ENCODE measurements at places on chromosomes 12 and 14.
A peak's percentile ranks its signal among the peaks of the same experiment; 100 is the strongest.

DNA sequence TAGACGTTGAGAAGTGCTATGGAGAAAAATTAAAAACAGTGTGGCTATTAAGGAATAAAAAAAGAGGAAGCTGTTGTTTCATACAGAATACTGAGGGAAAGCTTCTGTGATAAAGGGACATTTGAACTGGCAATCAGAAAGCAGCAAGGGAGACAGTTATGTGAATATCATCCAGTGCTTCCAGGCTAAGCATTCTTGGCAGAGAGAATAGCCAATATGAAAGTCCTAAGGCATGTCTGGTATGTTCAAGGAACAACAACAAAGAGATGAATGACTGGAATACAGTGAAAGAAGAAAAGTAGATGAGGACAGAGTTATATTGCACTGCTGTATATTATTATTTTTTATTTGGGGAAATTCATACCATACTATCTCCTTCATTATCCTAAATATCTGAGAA is 23.9 kb downstream of the SCAF11 start:
- DNase-seq, result no peak

DNA sequence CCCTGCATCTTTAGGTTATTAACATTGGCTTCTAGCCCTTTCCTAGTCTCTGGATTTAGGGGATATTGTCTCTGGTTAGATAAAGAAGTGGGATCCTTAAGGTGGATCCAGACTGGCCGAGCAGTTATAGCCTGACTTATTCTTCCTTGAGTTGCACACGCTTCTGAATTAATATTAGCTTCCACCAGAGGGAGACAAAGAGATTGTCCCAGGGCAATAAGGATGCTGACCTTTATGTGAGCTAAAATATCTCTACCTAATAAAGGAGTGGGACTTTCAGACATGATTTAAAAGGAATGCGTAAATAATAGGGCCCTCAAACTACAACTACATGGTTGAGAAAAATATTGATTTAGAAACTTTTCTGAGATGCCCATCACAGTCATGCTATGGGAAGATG is 139.7 kb downstream of the SLCO1B3 start:
- no peak for DNase-seq

GRCh38 chr12:78316631-78317468 is 486.2 kb downstream of the NAV3 start:
- DNase-seq, result no peak

GRCh38 chr12:75690296-75690955 is 179.0 kb upstream of the KRR1 start:
- DNase-seq, result no peak

- DNase-seq, result no peak
Observed at GRCh38 chr14:31209605-31210004, 2.0 kb upstream of the HECTD1 start.

- DNase-seq, result no peak
Observed at GRCh38 chr12:115762936-115763335, 514.6 kb downstream of the MED13L start.

- DNase-seq, result no peak
Observed at GRCh38 chr14:105460616-105461015, 14.0 kb upstream of the CRIP2 start.

- no peak for DNase-seq
Observed at GRCh38 chr12:5520037-5520436, 88.1 kb downstream of the NTF3 start.

DNA sequence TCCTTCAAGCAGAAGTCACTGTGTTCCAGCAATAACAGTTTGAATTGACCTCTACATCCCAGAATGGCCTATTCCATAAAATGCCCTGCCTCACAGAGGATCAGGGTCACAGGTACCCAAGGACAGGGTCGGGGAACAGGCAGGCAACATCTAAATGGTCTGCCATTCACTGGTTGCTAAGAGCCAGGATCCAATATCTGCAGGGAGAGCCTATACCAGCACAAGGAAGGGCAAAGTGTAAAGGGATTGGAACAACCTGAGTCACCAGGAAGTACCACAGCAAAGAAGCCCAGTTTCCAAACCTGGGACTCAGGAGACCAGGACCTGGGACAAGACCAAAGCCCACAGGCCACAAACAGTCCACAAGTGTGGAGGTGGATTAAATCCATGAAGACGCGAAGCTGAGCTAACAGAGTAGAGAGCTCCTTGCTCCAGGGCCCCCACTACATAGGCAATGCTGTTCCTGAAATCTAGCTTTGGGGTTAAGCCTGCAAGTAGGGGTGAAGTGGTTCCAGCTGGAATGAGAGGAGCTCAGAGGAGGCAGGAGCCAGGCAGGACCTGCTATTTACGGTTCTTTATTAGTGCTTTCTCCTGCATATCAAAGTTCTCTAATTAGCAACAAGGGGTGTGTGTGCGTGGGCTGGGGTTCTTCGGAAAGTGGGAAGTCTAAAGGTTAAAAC is 274.3 kb downstream of the BCL11B start:
- DNase-seq, result no peak

DNA sequence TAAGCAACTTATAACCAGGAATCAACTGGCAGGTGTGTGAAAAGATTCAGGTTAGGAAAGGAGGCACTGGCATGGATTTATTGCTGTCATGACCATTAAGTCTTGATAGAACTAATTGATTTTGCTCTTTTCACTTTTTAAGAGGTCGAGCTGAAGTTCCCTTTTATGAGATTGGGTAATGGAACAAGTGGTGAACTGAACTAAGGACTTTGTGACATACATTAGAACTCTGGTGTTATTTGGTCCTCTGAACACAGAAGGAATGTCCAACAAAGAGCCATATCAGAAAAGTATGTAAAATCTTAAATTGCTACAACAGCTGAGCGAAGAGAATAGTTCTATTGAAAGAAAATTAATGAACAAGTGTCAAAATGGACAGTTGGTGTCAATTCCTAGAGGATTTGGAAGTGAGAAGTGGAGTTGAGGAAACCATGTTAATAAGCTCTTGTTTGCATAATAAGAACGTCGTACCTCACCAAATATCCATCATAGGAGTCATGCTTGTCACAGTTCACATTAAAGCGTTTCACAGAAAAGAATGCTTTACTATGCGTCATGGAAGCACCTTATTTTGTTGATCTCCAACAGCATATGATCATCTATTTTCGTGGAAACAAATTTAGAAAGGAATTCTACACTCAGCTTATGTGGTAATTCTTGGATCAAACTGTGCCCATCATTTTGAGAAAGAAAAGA is 8.4 kb upstream of the MYF6 start:
- no peak for DNase-seq

DNA sequence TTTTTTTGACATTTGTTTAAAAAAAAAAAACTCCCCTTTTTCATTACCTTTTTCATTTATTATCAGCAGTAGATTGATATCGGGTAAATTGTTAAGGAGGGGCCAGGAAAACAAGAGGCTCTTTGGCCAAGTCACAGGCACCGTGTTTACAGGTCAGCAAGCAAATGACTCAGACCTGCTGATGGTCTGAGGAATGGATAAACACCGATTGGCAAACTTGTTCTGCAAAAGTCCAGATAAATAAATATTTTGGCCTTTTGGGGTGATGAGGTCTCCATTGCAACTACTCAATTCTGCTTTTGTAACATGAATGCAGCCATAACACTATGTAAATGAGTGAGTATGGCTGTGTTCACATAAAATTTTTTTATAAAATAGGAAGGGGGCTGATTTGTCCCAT is 94.0 kb downstream of the RPS29 start:
- DNase-seq, result no peak

GRCh38 chr12:94048757-94049156 is 99.6 kb upstream of the PLXNC1 start:
- no peak for DNase-seq

DNA sequence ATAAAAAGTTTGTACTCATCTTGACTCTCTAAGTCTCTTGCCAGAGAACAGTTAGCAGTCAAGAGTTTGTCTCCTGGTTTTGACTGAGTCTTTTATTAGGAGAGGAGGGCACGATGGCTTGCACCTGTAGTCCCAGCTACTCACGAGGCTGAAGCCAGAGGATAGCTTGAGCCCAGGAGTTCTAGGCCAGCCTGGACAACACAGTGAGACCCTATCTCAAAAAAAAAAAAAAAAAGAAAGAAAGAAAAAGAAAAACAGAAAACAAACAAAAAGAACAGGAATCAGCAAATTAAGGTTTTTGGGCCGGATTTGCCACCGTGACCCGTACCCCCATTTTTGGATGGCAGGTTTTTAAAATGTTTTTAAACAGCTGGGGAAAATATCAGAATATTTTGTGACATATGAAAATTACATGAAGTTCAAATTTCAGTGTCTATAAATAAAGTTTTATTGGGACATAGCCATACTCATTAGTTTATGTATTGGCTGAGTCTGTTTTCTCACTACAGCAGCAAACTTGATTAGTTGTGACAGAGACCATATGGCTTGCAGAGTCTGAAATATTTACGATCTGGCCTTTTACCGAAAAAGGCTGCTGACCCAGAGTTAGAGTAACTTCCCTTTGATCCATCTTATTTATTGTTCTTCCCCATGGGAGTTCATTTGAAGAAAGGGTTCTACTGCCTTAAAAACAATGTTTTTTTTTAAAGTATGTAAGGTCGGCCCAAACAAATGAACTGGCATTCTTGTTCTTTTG is 31.2 kb downstream of the VEZT start:
- DNase-seq, result no peak

GRCh38 chr12:2645460-2645859 is 149.3 kb upstream of the FKBP4 start:
- no peak for DNase-seq

GRCh38 chr12:87812030-87812429 is 217.2 kb downstream of the C12orf50 start:
- DNase-seq, result no peak

GRCh38 chr12:91944637-91945036 is 201.0 kb downstream of the BTG1 start:
- DNase-seq, result no peak

- DNase-seq, result no peak
Observed at GRCh38 chr14:75268633-75269550, 9.7 kb upstream of the FOS start.

GRCh38 chr12:58629376-58629775 is 290.9 kb downstream of the LRIG3 start:
- no peak for DNase-seq

DNA sequence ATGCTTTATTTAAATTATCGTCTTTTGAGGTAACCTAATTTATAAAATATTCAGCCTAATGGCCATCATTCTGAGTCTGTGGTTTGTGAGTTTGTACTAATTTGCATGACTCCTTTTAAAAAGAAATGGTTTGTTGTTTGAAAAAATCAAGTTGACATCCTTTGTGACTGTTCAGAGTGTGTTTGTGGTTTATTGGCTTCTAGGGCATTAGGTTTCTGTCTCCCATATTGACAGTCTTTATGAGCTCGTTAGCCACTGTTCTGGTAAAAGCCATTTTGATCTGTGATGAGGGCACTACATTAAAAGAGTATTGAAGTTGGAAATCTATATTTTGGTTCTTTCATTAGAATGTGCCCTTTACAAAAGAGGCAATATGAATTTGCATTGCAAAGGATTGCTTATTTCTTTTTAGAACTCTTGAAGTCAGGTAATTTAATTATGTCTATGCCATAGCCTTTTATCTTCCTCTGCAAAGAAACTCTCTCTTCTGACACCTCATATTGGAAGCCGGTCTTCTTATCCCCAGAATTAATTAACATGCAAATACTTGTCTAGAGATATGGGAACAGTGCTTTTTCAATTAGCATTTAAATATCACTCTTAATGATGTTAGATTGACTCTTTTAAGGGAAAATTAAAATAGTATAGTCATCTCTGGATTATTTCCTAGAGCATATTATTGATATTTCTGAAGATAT is 95.0 kb downstream of the CRADD start:
- no peak for DNase-seq

DNA sequence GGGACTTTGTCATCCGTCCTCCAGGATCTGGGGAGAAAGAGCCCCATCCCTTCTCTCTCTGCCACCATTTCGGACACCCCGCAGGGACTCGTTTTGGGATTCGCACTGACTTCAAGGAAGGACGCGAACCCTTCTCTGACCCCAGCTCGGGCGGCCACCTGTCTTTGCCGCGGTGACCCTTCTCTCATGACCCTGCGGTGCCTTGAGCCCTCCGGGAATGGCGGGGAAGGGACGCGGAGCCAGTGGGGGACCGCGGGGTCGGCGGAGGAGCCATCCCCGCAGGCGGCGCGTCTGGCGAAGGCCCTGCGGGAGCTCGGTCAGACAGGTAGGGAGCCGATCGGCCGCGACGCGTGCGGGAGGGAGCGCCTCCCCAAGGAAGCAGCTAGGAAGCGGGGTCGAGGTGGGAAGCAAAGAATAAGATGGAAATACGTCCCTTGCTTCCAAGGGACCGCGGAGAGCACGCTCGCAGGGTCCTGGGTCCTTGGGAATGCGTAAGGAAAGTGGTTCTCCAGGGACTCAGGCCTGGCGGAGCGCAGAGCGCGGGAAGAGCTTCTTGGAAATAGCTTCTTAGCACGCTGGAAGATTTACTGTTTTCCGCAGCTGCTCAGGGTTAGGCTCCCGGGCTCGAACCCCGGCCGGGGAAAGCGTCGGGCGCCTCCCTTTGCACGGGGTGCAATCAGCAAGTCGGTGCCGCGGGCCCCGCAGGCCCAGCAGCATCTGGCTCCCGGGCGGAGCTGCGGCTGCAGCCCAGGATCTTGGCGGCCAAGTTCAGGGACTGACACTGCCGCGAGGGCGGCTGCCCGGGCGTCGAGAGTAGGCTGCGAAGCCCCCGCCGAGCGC is 457 bp downstream of the SOCS2 start:
- DNase-seq, result peak; percentile 40

- no peak for DNase-seq
Observed at GRCh38 chr14:93549595-93549994, 118.9 kb downstream of the UNC79 start.

DNA sequence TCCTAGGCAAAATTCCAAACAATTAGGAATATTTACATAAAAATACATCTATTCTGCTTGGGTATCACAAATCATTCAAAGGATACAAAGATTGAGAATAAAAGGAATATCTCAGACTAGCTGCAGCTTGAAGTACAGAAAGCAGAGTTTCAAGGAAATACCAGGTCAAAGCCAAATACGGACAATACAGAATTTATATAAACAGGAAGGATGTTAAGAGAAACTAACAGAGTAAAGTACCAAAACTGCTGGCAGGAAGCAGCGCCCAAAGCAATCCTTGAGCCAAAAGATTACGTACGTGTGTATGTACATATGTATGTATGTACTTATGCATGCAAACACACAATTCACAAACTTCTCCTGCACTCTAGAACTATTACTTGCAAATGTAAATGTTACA is 86.6 kb downstream of the PPP1R12A start:
- DNase-seq, result no peak

- DNase-seq, result no peak
Observed at GRCh38 chr12:42560977-42561376, 28.6 kb downstream of the PRICKLE1 start.

- DNase-seq, result no peak
Observed at GRCh38 chr12:65977384-65977783, 153.1 kb downstream of the HMGA2 start.

DNA sequence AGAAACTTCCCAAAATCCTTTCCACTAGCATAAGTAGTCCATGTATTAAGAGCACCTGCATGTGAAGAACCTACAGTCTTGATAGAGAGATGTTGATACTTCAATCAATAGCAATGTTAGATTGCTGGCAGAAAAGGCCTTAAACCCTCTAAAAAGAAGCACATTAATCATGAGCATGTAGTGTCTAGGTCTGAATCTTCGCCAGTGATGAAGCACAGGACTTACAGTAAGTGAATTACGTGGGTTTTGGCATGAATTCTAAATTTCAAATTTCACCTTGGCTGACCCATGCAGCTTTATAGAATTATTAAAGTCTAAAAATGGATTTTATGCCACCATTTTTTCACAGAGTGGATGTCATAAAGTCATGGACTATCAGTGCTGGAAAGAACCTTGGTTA is 791.6 kb upstream of the NOVA1 start:
- no peak for DNase-seq
